Astrocyte (in vitro differentiated cells and primary cell): ENCODE measurements at places on chromosomes 11 and 22.

DNA sequence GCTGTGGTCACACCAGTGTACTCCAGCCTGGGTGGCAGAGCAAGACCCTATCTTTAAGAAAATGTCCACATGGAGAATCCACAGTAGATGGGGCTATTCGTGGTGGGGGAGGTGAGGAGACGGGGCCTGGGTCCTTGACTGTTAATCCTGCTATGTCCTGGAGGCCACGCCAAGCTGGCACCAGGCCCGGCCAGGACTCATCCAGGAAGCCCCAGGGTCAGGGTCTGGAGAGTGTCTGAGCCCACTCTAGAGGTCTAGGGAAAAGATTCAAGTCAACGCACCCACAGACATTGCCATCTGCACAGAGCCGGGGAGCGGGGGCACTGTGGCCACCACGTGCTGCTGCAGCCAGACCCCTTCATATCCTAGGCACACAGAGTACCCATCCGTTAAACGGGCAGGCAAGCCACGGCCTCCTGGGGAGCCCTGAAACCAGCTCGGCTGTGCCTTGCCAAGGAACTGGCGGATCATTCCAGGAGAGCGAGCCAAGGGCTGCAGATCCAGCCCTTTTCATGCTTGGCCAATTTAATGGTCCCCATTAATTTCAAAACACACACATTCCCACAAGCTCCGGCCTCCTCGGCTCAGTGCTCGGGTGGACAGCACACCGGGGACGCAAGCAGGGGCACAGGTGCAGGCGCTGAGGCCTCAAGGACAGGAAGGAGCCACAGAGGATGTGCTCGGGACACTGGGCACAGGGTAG is 24.7 kb downstream of the MACROD1 start:
- DNase-seq, result no peak

DNA sequence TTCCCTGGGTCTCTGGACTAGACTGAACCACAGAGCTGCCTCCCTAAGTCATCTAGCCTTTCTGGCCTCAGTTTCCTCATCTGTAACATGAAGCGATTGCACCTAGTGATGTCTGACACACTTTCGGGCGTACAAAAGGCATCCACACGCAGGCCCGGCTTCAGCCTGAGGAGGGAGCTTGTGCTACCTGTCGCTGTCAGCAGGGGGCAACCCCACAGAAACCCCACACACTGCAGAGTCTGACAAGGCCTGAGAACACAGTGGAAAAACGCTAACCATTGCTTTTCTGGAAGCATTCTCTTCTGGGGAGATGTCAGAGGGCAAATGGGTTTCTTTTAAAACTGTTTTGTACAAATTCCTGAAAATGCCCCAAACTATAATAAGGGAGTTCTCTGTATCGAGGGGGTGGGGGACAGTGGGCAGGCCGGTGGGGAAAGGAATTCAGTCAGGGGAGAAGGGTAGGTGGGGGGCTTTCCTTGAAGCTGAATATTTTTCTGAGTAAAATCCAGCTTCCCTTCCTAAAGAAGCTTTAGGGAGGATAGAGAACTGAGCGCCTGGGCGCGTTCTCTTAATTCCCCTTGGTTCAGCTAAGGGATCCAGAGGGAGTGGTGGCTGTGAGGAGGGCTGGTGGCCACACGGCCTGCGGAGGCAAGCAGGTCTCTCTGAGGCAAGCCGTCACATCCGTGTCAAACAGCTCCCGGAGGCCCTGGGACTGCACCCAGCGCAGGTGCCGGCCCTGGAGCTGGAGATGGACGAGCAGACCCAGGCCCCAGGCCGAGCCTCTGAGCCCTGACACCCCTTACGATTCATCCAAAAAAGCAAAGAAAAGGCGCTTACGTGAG is 533 bp downstream of the ELF5 start:
- peak; percentile 18 for DNase-seq

GRCh38 chr22:48696371-48696770 is 1131.3 kb downstream of the BRD1 start:
- DNase-seq, result no peak

DNA sequence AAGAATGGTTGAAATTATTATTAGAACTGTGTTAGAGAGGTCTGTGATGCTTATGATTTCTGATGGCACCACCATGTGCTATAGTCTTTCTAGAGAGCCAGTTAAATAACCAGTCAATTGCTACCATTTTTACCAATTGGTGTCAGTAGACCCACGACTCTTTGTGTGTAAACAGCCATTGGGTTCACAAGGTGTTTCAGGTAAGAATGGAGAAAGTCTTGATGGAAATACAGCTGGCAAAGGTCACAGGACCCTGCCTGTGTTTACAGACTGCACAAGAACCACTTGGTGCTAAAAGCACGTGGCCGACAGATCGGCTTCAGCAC is 30.5 kb upstream of the OR10G7 start:
- DNase-seq, result no peak

DNA sequence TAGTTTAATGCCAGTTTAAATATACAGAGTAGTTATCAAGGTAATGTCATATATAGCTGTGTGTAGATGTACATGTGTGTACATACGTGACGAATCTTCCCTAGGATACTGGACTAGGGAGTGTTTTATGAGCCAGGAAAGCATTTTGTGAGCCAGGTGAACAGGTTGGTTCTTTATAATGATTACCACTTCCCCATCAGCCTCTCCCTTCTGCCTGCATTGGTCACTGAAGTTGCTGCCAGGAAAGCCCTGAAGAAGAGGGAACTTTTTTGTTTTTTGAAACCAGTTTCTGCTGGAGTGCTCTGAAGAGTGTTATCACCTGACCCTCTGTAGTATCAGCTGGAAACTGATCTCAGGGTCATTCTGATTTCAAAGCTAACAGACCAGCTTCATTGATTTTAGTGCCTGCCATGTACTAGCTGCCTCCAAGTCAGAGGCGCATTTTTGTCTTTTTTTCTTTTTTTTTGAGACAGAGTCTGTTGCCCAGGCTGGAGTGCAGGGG is 14.2 kb upstream of the ST14 start:
- DNase-seq, result no peak

DNA sequence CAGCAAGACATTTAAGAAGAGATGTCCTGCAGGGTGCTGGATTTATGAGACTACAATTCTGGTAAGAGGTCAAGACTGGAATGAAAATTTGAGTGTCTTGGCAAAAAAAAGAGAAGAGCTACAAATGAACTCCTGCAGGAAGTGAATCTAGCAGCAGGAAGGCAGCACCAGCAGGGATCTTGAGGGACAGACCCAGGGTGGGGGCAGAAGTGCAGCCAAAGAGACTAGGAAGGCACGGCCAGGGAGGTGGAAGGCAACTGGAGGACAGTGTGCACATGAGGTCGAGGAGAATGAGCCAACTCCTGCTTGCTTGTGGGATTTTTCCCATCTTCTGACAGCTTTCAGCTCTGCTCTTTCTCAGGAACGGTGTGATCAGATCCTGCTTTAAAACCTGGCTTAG is 263.2 kb downstream of the BUD13 start:
- no peak for DNase-seq

DNA sequence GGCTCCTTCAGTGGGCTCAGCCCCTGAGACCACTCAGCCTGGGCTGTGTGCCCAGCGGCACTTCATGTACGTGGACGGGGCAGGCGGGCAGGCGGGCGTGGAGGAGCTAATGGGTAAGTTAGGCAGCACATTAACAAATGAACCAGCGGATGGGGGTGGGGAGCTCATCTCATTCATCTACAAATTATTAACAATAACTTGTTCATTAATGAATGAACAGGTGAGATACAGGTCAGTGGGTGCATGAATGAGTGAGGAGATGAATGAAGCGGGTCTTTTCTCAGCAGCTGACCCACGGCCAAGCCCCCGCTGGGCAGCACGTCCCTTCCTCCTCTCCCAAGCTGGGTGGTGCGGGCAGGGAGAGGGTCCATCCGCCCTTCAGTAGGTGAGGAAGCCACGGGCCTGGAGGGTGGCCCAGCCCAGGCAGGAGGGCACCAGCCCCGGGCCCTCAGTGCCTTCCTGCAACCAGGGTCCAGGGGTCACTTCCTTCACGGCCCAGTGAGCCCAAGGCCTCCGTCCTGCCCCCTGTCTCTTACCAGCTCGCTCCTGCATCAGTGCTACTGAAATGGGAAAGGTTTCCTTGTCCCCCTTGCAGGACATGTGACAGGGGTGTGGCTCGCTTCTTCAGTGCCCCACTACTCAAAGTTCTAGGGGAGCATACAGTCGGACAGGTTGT is 60.5 kb upstream of the KCNQ1OT1 start:
- DNase-seq, result no peak

- no peak for DNase-seq
Measured at GRCh38 chr22:30521368-30522156, 16.1 kb upstream of the SEC14L4 start.

DNA sequence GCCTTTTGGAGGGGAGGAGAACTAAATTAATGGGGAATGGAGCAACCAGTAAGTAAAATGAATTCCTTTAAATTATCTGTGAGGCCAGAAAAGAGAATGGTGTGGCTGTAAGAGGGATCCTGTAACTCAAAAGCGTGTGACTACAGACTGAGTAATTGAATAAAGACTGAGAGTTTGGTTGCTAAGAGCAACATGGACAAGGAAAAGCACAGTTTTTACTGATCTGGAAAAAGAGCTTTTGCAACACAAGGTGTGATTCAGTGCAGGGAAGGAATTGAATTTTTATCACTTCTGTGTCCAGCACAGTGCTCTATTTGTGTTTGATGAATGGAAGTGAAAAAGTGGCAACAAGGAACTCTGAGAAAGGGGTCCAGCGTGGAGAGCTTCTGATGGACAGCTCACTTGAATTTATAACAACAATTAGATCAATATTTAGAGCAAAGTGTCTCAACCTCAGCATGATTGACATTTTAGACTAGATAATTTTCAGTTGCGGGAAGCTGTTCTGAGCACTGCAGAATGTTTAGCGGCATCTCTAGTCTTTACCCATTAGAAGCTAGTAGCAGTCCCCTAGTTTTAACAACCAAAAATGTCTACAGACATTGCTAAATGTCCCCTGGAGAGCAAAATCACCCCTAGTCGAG is 202.8 kb upstream of the BDNF start:
- DNase-seq, result peak; percentile 65

DNA sequence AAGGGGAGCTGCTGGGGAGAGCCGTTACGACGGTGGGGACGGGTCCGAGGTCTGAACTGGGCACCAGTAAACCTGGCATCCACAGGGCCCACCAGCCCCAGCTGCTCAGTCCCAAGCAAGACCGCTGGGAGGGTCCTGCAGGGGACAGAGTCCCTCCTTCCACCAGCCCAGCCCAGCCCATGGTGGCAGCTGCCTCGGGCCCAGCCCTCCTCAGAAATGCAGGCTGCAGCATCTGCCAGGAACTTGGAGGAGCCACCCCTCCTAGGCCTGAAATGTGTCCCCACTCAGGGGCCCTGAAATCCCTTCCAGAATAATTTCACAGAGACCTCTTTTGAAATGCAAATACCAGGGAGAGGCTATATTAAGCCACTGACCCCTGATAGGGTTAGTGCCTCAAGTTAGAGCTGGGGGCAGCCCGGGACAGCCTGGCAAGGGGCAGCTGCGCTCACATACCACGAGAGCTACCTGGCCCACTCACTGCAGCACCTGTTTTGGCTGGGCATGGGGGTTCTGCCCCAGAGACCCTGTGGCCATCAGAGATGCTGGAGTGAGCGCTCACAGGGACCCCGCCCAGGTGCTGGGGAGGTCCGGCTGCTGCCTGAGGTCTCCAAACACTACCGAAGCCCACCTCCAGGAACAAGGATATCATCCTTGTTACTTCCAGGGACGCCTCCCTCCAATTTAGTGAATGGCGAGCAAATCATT is 53.1 kb downstream of the CELSR1 start:
- no peak for DNase-seq

GRCh38 chr11:13028322-13028721 is 19.2 kb downstream of the RASSF10 start:
- no peak for DNase-seq

DNA sequence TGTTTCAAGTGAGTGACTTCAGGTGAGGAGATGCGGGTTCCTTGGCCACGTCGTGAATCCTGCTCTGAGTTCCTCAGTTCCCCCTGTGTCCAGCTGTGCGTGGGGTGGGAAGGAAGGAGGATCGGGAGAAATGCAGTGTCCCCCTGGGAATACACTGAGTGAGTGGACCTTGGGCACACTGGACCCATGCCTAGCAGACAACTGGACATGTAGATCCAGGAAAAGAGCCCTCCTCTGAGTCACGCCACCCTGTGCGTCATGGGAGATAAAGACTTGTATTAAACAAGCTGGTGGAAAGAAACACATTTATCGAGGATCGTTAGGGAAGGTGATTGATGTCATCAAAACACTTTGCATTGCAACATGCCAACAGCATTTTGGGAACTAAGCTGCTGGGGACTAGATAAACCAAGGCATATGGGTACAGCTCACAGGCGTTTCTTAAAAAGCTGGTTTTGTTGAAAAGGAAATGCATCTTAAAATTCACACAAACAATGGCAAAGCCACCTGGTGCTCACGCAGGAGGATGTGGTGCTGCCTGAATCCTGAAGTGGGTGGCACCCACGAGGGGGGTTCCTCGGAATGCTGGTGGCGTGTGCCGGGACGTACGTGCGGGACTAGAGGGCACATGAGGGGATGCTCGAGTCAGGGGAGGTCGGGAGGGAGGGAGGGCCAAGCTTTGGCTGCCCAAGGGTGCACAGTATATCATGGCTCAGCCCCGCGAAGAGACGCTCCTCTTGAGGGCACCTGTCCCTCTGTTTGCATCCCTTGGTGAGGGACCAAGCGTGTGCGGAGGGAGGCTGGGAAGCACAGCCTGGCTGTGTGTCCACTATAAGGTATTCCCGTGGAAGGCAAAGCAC is 303.5 kb downstream of the TBC1D22A start:
- peak; percentile 60 for DNase-seq

- no peak for DNase-seq
Measured at GRCh38 chr11:85680897-85681296, 5.1 kb downstream of the CCDC89 start.
